Globus pallidus (tissue), 1 donor: ENCODE measurements at places on chromosomes 4 and X.
A peak's percentile ranks its signal among the peaks of the same experiment; 100 is the strongest.

- DNase-seq: no peak
These were observed 68.9 kb upstream of the CAPN6 start for GRCh38 chrX:111339212-111339611.

- DNase-seq: no peak
These were observed 16.4 kb upstream of the NKRF start for GRCh38 chrX:119622356-119623232.

DNA sequence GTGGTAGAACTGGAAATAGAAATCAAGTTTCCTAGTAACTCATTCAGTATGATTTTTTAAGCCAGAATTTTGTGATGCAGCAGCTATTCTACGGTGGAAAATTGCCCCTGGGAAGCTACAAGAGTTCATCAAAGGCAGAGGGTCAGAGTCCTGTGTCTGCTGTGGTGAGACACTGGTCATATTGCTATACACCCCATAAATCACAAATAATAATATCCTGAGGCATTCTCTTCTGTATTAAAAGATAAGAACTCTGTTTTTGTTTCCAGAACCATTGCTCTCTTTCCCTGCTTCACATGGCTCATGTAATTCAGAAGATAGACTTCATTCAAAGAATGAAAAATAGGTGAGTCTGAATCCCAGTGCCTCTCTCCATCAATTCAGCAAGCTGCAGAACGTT, 188.8 kb upstream of the NOCT start:
- no peak for DNase-seq

- DNase-seq: no peak
These were observed 20.2 kb downstream of the SLIT2 start for GRCh38 chr4:20271950-20272349.

DNA sequence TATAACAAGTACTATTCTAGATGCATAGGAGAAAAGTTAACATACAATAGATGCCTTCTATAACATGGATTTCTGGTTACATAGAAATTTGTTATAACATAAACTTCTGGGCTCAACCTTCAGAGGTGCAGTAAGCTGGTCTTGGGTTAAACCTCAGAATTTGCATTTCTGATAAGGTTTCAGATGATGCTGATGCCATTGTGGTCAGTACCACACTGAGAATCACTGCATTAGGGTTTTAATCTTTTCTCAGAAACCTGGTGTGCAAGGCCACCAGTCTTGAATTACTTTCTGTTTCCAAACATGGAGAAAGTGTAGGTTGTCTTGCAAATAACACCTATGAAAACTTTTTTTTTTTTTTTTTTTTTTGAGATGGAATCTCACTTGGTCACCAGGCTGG, 146.2 kb downstream of the SPOCK3 start:
- no peak for DNase-seq

GRCh38 chr4:59341506-59341905, 1858.6 kb upstream of the ADGRL3 start:
- no peak for DNase-seq

GRCh38 chr4:142358656-142359055, 487.4 kb downstream of the INPP4B start:
- DNase-seq: no peak

DNA sequence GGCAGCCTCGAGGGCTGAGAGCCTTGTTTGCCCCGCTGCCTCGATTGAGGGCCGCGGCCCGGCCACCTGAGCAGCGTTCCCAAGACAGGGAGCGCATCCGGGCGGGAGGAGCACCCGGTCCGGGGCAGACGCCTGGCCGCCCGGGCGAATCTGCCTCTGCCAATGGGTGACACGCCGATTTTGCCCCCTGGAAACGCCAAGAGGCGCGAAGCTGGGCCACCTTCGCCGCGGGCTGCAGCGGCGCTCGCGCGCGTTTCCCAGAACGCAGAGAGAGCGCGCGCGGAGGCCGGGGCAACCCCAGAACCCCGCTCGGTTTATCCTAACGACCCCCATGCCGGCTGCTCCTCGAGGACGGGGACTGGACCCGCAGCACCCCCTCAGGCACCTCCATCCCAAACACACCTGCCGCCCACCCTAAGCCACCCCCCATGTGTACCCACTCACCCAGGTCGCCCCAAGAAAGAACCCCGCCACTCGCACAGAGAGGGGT, 575 bp downstream of the MAP7D2 start:
- no peak for DNase-seq

GRCh38 chrX:22088326-22088725, 56.2 kb downstream of the PHEX start:
- DNase-seq: no peak

DNA sequence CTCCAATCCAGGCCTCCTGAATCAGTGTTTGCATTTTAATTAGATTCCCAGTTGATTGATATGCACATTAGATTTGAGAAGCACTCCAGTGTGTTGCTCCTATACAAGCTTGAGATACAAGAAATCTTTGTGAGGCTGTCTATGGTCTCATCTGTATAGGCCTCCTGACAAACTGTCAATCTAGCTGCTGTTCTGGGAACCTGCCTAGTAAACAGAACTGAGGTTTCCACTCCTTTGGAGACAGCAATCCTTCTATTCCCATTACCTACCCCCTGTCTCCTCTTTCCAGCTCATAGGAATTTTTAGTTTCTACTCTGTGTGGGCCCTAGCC, 306.1 kb upstream of the EMCN start:
- no peak for DNase-seq

GRCh38 chrX:77160301-77160700, 286.9 kb upstream of the FGF16 start:
- DNase-seq: no peak

DNA sequence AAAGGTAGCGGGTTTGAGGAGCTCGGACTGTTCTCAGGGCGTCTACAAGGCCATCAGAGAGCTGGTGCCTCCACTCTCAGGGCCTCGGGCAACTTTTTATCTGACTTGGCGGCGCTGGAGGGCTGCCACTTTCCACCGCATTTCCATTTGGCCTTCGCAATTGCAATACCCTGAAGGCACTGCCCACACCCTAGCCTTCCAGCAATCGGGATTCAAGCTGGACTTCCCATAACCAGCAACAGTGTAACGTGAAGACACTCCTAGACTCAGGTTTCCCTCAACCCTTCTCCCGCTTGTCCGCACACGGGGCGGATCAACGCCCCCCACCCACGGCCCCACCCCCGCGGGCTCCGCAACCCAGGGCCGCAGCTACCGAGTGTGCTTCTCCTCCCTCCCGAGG, 50.2 kb upstream of the BCOR start:
- DNase-seq: no peak

GRCh38 chr4:96247096-96247495, 407.2 kb downstream of the PDHA2 start:
- DNase-seq: no peak

GRCh38 chrX:117532339-117532738, 584.3 kb downstream of the KLHL13 start:
- no peak for DNase-seq

DNA sequence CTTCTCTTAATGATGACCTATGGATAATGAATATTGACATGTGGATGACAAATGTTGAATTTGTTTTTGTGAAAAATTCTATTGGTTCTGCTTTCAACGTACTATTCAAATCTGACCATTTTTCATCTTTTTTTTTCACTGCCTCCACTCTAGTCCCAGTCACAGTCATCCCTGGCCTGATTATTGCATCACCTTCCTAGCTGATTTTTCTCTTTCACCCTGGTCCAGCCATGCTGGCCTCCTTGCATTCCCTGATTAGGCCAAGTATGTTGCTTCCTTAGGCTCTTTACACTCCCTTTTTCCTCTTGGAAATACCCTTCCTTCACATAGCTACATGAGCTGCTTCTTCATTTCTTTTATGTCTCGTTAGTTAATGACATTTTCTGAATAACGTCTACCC, 58.1 kb upstream of the MAP9 start:
- DNase-seq: no peak

DNA sequence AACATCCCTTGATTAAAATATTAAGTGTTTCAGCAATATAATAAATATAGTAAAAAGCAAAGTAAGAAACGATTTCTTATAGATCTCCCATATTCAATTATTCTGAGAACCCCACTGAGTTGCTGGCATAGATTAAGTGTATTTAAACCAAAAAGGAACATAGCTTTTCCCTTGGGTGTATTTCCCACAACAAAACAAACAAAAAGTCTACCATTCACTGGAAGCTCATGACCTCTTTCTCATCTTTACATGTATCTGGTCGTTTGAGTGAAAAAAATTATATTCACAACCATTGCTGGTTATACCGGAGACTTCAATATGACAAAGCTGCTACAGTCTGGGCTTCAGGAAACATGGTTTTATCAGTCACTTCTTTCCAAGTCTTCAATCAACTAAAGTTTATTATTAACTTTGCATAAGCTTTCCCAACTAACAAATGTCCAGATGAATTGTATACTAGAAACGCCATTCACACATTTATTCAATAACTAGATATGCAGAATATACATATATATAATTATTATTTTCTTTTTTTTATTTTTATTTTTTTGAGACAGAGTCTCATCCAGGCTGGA, 38.6 kb downstream of the ZNF827 start:
- DNase-seq: no peak

- DNase-seq: peak; percentile 11
These were observed 774 bp upstream of the RAPGEF2 start for GRCh38 chr4:159101988-159102621.
